ENCODE measurements at places on chromosomes 16 and 17. TPM values are rescaled to one million over a fixed set of nuclear protein-coding genes. Genes with fewer than 3 reads are reported as not detected.

Gene PKMYT1
- total RNA-seq: 2.1 TPM

Gene LDHD
- 6.3 TPM for total RNA-seq

Gene PPL
- total RNA-seq: 1.6 TPM

Gene GLP2R
- not detected for total RNA-seq

Gene NPIPA2
- 1.6 TPM for total RNA-seq

Gene SLC5A2
- not detected for total RNA-seq

Gene STARD3
- total RNA-seq: 11.5 TPM

Gene TBC1D3C
- not detected for total RNA-seq

Gene ACSM2B
- total RNA-seq: 0.52 TPM

Gene MEOX1
- 12.5 TPM for total RNA-seq

Gene SLC16A6
- total RNA-seq: 1.0 TPM

Gene DCTPP1
- 26.1 TPM for total RNA-seq

Gene NOS2
- total RNA-seq: 1.0 TPM

Gene KIFC3
- 9.9 TPM for total RNA-seq

Gene CCL4
- total RNA-seq: 1.6 TPM

Gene LRRC75A
- total RNA-seq: 3.7 TPM

Gene ODAD4
- total RNA-seq: 1.0 TPM

Gene SSTR5
- total RNA-seq: not detected

Gene CA5A
- not detected for total RNA-seq

Gene TVP23C
- total RNA-seq: 32.9 TPM

Gene HAS3
- total RNA-seq: under 0.01 TPM

Gene CSH1
- not detected for total RNA-seq

Gene GFAP
- total RNA-seq: 2.1 TPM

All from skeletal muscle tissue (tissue), 5 donors.